ENCODE measurements at places on chromosomes 2 and 18.

DNA sequence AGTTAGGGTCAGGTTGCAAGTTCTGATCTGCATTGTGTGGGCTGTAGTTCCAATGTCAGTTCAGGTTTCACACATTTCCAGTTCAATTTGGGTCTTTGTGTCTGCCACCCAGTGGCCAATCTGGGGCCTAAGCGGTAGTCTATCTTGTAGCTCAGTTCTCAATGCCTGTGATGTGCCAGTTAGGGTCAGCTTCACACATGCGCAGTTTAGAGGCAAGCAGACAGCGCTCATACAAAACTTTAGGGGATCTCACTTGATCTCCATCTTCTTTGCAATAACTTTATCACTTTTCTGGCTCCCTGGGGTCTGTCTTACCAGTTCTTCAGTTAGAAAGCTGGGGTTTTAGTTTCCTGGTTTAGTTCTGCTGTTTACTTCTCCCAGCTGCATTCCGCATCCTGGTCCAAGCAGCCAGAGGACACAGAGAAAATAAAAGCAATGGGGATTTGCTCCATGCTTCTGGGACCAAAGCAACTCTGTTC lies 11.0 kb upstream of the ZNF24 start:
- peak; percentile 86 for DNase-seq

- no peak for DNase-seq
These were observed 53.4 kb upstream of the SETBP1 start for GRCh38 chr18:44627280-44627679.

- no peak for DNase-seq
These were observed 118.2 kb upstream of the NOL4 start for GRCh38 chr18:34342960-34343359.

GRCh38 chr18:48790869-48791635 lies 159.7 kb downstream of the SMAD7 start:
- DNase-seq, result no peak

DNA sequence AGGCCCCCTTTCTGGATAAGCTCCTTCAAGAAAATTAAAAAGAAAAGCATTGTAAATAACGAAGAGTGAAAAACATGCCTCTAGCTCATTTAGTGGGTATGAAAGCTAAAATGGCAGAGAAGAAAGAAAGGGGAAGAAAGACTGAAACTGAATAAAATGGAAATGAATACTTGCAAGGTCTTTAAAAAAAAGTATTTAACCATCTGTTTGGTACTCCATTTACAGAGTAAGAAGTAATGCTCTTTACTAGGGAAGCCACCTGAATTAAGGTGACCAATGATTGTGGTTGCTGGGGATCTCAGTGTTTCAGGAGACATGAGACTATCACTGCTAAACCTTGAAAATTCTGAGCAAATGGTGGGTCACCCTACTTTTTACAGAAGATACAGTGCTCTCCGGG lies 17.7 kb upstream of the ARL5A start:
- no peak for DNase-seq

DNA sequence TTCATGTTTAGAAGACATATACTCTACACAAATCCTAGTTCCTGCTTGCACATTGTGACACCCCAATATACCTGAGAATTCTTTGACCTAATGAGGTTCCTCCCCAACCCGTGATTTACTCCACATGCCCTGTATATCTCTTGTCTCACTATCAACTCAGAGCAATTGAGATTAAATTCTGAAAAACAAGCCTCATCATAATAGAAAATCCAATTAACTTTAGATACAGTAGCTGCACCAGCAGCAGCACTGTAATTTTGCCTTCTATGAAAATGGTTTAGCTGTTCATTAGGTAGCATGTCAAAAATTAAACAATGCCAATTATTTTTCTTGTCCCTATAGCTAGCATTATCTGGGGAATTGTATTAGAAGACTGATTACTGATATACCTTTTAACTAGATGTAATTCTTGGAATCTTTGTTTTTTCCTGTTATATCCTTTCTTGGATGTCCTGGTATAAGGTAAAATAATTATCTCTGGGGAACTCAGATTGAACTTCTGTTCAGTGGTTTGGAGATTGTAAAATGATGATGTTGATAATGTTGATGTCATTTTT lies 218.9 kb upstream of the TANK start:
- DNase-seq, result no peak

DNA sequence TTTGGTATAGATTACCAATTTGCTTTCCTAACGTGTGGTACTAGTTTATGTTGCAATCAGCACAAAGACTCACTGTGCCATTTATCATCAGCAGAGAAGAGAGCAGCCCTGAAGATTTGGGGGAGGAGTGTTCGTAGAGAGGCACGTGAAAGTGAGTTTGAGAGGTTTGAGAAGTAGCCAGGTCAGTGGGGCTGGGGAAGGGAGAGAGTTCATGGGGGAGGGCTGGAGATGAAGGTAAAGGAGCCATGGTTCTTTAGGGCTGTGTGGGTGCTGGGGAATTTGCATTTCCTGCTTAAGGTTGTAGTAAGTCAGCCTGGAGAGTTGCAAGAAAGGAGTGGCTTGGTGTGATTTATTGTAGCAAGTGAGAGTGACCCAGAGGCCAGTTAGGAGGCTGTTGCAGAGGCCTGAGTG lies 172.1 kb downstream of the NEDD4L start:
- no peak for DNase-seq

DNA sequence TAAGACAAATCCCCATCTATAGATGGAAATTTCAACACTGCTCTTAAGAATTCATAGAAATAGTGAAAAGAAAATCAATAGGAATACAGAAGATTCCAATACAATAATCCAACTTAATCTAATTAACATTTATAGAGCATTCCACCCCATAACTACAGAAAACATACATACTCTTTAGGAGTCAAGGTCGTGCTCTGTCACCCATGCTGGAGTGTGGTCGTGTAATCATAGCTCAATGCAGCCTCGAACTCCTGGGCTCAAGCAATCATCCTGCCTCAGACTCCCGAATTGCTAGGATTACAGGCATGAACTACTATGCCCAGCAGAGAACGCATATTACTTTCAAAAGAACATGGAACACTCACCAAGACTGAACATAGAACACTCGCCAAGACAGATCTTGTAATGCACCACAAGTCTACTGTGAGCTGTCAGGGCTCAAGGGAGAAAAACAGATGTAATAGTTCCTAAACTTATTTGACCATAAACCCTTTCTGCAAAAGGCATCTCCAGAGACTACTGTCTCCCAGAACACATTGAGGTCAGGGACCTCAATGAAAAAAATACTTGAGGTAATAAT lies 14.1 kb downstream of the MEMO1 start:
- no peak for DNase-seq

DNA sequence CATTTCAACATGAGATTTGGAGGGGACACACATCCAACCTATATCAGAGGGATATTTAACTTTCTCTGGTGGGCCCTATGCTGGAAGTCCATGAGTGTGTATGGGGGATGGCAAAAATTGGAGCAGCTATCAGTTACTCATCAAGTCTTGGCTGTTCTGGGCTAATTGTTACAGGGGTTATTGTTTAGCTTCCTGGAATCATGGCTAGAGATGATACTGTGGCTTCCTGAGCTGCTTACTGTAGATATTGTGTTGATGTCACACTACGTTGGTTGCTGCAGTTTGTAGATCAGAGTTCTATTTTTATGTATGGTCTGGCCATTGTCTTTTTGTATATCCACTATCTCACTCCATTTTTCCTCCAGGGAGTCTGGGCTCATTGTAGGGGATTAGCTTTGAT lies 20.9 kb upstream of the IL1R2 start:
- no peak for DNase-seq

- DNase-seq, result no peak
These were observed 70.5 kb downstream of the KCNG2 start for GRCh38 chr18:79868168-79868784.

- no peak for DNase-seq
These were observed 357.2 kb downstream of the SATB2 start for GRCh38 chr2:199100326-199101110.

DNA sequence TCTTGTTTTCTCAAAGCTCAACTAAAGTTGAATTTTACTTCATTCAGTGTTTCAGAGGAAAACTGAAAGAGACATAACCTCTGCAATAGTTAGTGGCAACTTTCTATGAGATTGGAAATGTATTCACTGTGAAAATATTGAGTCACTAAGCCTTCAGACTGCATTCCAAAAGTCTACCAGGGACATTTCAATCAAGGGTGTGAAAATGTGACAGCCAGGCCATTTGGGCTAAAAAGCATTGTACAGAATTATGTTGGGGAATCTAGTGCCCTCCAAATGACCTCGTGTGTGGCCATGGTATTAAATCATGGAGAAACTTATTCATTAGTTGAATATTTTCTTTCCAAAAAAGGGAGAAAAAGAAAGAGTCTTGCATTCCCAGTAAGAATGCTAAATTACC lies 251.9 kb downstream of the GRB14 start:
- no peak for DNase-seq

- no peak for DNase-seq
These were observed 157.3 kb upstream of the MMADHC start for GRCh38 chr2:149744865-149745264.

DNA sequence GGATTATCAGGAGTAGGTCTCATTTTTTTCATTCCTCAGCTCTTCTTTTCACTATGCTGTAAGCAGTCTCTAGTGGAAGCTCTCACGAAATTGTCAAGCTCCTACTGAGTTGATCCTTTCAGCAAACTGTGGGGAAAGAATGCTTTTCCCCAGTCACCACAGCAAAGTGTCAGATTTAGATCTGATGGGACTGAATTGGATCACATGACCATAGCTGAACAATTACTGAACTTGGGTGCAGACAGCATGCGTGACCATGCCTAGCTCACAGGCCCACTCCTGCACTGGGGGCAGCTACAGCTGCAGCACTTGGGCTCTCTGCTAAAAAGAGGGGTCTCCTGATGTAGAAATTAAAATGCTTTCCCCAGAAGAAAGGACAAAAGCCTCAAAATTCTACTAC lies 3.1 kb downstream of the ARHGAP15 start:
- no peak for DNase-seq

DNA sequence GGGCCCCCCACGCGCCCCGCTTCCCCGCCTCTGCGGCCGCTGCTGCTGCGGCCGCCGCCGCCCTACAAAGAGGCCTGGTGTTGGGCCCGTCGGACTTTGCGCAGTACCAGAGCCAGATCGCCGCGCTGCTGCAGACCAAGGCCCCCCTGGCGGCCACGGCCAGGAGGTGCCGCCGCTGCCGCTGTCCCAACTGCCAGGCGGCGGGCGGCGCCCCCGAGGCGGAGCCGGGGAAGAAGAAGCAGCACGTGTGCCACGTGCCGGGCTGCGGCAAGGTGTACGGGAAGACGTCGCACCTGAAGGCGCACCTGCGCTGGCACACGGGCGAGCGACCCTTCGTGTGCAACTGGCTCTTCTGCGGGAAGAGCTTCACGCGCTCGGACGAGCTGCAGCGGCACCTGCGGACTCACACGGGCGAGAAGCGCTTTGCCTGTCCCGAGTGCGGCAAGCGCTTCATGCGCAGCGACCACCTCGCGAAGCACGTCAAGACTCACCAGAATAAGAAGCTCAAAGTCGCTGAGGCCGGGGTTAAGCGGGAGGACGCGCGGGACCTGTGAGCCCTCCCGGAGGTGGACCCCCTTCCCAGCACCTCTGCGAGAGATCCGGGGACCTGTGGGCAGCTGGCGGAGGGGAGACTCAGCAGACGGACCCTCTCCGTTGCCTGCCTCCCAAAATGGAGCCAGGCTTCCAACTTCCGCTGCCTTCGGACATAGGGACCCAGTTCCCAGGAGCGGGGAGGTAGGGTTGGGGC lies 1.9 kb downstream of the SP5 start:
- DNase-seq, result no peak

GRCh38 chr18:76445275-76445674 lies 49.8 kb downstream of the ZNF516 start:
- no peak for DNase-seq

DNA sequence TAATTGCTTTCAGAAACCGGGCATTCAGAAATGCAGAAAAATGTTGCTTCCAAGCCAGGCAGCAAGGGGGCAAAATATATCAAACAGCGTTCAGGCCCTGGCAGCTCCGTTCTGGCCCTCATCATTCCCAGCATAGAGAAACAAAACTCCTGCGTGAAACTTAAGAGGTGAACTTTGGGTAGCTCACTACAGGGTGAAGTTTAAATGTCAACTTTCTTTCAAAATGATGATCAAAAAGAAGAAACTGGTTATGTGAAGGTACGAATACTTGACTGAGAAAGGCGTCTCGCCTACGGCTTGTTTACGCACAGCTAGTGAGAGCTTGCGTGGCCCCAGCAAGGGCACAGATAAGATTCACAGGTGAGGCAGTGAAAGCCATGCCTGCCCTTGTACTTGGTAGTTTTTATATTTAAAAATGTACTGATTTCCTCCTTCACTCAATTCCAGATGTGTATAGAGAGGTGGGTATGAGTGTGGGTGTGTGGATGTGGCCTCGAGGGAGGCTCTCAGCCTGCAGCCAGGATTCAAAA lies 127.5 kb downstream of the NFATC1 start:
- no peak for DNase-seq

DNA sequence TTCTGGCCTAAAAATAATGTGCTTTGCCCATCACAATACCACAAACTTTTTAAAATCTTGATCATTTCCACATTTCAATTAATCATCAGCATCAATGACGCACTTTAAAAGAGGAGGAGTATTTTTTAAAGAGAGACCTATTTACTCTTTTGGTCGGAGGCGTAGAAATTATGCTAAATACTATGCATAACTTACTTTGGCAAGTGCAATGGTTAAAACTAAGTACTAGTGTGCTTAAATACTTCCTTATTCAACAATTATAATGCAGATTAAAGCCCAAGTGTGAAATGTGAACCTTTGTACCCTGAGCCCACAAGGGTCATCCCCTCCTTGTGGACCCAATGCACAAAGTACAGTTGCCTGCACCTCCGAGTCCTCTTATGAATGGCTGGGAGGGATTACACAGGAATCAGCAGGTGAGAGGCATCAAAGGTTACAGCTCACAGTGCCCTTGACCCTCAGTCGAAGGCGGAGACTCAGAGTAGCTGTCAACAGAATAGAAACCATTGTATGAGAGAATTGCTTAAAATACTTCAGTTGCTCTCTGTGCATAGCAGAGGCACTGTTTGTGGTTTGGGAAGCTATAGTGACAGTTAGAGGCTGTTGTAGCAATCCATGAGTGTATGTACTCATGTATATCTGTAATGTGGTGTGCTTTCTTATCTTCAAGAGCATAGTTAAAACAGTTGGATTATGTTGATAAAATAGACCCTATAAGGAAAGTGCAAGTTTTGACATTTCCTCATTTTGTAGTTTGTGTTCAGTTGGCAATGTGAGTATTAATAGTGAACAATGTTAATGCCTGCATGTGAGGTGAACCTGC lies 151.7 kb upstream of the ITGA4 start:
- DNase-seq, result no peak

- no peak for DNase-seq
These were observed 129.3 kb downstream of the MARCHF4 start for GRCh38 chr2:216243026-216243425.

Measured in hypothalamus (tissue), 51 donors.